ENCODE measurements at places on chromosomes 16 and 17. TPM values are rescaled to one million over a fixed set of nuclear protein-coding genes. Genes with fewer than 3 reads are reported as not detected.

The ADAMTS18 gene
- total RNA-seq, result 0.25 TPM

The ZNF624 gene
- 15.5 TPM for total RNA-seq

The SCGB1C2 gene
- total RNA-seq, result not detected

The IRF8 gene
- 7.6 TPM for total RNA-seq

The ACAP1 gene
- 7.6 TPM for total RNA-seq

The SPNS3 gene
- total RNA-seq, result not detected

The CHRNE gene
- total RNA-seq, result 0.98 TPM

The ASGR2 gene
- 2.7 TPM for total RNA-seq

The CDR2L gene
- total RNA-seq, result 13.5 TPM

The TMIGD1 gene
- total RNA-seq, result not detected

- H3K4me3 ChIP-seq, result no peak overlapping the region
- no peak overlapping the region for H3K27ac ChIP-seq
- H3K36me3 ChIP-seq, result no peaks in the 10 kb centered on the region
- no peaks in the 10 kb centered on the region for H3K27me3 ChIP-seq
Observed at GRCh38 chr16:48430890-48431289, 45.7 kb upstream of the SIAH1 start.

GRCh38 chr16:24624102-24624501 lies 84.7 kb downstream of the RBBP6 start:
- H3K36me3 ChIP-seq, result no peaks in the 10 kb centered on the region
- H3K4me3 ChIP-seq, result no peak overlapping the region
- no peak overlapping the region for H3K27ac ChIP-seq
- DNase-seq, result no peak

- H3K27ac ChIP-seq, result no peak overlapping the region
- no peaks in the 10 kb centered on the region for H3K27me3 ChIP-seq
- DNase-seq, result no peak
- H3K4me3 ChIP-seq, result no peak overlapping the region
Observed at GRCh38 chr17:82489851-82490511, 29.6 kb upstream of the FOXK2 start.

DNA sequence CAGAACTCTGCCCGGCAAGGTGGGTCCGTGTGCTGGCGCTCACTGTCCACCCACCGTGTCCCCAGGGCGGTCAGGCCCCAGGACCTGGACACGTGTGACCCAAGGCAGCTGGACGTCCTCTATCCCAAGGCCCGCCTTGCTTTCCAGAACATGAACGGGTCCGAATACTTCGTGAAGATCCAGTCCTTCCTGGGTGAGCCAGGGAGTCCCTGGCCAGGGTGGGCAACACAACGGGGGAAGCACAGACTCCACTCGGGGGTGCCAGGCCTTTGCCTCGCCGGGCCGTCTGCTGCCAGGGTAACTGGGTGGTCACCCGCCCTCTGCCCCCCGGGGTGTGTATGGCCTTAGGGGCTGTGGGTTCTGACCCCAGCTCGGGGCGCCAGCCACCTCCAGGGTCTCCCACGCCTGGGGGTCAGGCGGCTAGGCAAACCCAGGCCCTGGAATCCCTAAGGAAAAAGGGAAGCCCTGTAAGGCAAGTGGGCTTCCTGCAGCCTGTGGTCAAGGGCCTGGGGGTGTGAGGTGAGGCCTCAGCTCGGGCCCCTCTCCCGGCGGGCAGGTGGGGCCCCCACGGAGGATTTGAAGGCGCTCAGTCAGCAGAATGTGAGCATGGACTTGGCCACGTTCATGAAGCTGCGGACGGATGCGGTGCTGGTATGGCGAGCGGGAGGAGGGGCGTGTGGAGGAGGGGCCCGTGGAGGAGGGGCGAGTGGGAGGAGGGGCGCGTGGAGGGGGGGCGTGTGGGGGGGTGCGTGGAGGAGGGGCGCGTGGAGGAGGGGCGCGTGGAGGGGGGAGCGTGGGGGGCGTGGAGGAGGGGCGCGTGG lies 6.5 kb downstream of the MSLN start:
- no peak for DNase-seq
- H3K36me3 ChIP-seq, result no peaks in the 10 kb centered on the region
- no peaks in the 10 kb centered on the region for H3K4me1 ChIP-seq
- no peaks in the 10 kb centered on the region for H3K27me3 ChIP-seq

DNA sequence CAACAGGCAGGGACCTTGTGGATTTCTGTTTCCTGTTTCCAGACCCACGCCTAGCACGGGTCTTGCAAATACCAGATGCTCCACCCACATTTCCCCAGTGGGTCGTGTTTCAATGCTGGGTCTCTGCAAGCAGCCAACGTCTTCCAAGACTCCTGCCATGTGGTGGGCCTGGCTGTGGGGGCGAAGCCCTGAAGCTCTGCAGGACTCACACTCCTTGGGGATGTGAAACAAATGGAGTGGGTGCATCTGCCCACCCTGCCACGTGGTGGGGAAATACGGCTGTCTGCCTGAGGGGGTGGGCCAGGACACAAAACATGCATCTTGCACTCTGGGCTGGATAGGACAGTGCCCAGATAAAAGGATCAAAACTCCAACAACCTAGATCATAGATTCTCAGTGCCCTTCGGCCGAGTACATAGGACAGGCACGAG lies 32.6 kb downstream of the FA2H start:
- H3K27ac ChIP-seq, result no peak overlapping the region
- H3K4me1 ChIP-seq, result peaks cover 14% of the 10 kb centered on the region
- H3K27me3 ChIP-seq, result no peaks in the 10 kb centered on the region

- peak overlapping the region; percentile 31 for H3K27ac ChIP-seq
- no peak overlapping the region for H3K4me3 ChIP-seq
- peak; percentile 65 for DNase-seq
Observed at GRCh38 chr17:40598619-40599467, 33.6 kb upstream of the CCR7 start.

GRCh38 chr16:88415381-88415705 lies 32.6 kb downstream of the ZNF469 start:
- H3K4me3 ChIP-seq, result no peak overlapping the region
- no peaks in the 10 kb centered on the region for H3K4me1 ChIP-seq
- no peaks in the 10 kb centered on the region for H3K27me3 ChIP-seq

DNA sequence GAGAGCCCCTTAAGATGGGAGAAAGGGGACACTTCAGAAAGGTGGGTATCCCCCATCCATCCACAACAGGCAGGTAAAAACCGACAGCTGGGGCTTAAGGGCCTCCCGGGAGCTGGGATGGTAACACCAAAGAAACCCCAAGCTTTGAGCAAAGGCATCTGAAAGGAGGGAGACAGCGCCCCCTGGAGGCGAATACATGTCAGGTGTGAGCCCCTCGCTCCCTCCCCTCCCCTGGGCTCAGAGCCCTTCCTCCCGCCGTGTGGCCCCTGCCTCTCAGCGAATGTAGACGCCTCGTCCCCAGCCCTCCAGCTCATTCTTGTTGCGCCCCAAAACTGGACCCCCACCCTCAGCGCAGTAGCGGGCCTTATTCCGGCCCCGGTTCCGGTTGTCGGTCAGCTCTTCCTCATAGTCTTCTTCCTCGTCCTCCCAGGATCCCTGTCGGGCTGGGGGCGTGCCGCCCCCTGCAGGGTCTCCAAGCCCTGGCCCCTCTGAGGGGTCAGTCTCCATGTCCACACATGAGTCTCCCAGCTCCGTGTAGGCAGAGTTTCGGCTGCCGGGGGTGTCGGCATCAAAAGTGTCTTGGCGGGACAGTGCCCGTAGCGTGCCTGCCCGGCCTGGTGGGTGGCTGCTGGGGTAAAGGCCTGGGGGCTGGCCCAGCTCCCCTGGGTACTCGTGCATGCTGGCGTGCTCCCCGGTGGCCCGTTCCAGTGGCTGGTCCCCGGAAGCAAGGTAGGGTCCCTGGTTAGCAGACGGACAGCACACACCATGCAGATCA lies 9.1 kb upstream of the ARL5C start:
- no peaks in the 10 kb centered on the region for H3K4me1 ChIP-seq
- H3K36me3 ChIP-seq, result no peaks in the 10 kb centered on the region
- H3K4me3 ChIP-seq, result no peak overlapping the region
- DNase-seq, result no peak
- no peaks in the 10 kb centered on the region for H3K27me3 ChIP-seq
- H3K27ac ChIP-seq, result no peak overlapping the region

- H3K4me3 ChIP-seq, result peak overlapping the region; percentile 77
- H3K27me3 ChIP-seq, result no peaks in the 10 kb centered on the region
- peaks cover 31% of the 10 kb centered on the region for H3K4me1 ChIP-seq
- no peaks in the 10 kb centered on the region for H3K36me3 ChIP-seq
- peak overlapping the region; percentile 80 for H3K27ac ChIP-seq
Observed at GRCh38 chr17:75457047-75457654, 716 bp downstream of the TMEM94 start.

DNA sequence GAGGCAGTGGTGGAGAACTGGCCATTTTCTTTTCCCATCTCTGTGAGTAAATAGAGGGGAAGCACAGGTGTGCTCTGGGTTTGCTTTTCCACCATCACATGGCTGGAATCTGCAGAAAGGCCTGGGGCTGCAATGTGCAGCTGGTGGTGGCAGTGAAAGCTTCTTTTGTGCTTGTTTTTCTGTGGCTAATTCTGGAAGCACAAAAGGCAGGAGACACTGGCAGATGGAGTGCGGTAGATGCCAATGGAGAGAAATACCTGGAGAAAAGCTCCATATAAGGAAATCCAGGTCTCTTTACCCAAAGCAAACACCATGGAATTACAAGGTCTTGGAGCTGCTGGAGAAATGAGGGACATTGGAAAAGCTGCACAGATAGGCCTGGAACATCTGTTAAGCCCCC lies 146.9 kb downstream of the HAPSTR1 start:
- no peak overlapping the region for H3K27ac ChIP-seq
- H3K4me1 ChIP-seq, result no peaks in the 10 kb centered on the region
- no peak for DNase-seq
- H3K36me3 ChIP-seq, result no peaks in the 10 kb centered on the region
- no peaks in the 10 kb centered on the region for H3K27me3 ChIP-seq
- no peak overlapping the region for H3K4me3 ChIP-seq

DNA sequence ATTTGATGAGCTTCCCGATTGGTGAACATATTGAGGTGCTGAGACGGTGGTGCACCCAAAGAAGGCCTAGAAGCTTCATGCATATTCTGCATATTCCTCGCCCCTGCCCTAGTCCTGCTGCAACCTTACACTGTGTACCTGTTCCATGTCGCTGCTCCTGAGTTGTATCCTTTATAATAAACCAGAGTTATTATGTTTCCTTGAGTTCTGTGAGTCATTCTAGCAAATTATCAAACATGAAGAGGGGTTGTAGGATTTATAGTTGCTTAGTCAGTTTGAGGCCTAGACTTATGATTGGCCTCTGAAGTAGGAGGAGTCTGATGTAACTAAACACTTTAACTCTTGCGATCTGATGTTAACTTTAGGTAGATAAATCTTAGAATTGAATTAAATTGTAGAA lies 436.8 kb downstream of the CA10 start:
- no peak for DNase-seq
- no peak overlapping the region for H3K4me3 ChIP-seq
- H3K27ac ChIP-seq, result no peak overlapping the region
- no peaks in the 10 kb centered on the region for H3K36me3 ChIP-seq
- no peaks in the 10 kb centered on the region for H3K4me1 ChIP-seq

GRCh38 chr17:72613396-72613795 lies 479.1 kb downstream of the SLC39A11 start:
- DNase-seq, result no peak
- no peak overlapping the region for H3K4me3 ChIP-seq
- H3K27me3 ChIP-seq, result no peaks in the 10 kb centered on the region
- peaks cover 27% of the 10 kb centered on the region for H3K4me1 ChIP-seq

- no peaks in the 10 kb centered on the region for H3K4me1 ChIP-seq
- H3K36me3 ChIP-seq, result no peaks in the 10 kb centered on the region
- no peak overlapping the region for H3K4me3 ChIP-seq
- H3K27ac ChIP-seq, result no peak overlapping the region
- no peaks in the 10 kb centered on the region for H3K27me3 ChIP-seq
Observed at GRCh38 chr16:55082591-55082976, 151.9 kb downstream of the IRX5 start.

- no peak overlapping the region for H3K4me3 ChIP-seq
- no peaks in the 10 kb centered on the region for H3K27me3 ChIP-seq
- no peak for DNase-seq
- no peak overlapping the region for H3K27ac ChIP-seq
Observed at GRCh38 chr16:48496571-48497095, 111.4 kb upstream of the SIAH1 start.

- no peak within 1 kb of the TSS for H3K4me3 ChIP-seq
- H3K27ac ChIP-seq, result no peak within 1 kb of the TSS
- H3K4me1 ChIP-seq, result peaks cover 9% of the 10 kb centered on the region
- H3K36me3 ChIP-seq, result no peaks in the 10 kb centered on the region
Observed at GRCh38 chr17:74567397-74567796, at the start of gene CD300H. Gene CD300H, minus strand, starts transcription at chr17:74567509.

- H3K4me1 ChIP-seq, result no peaks in the 10 kb centered on the region
- DNase-seq, result no peak
- H3K36me3 ChIP-seq, result no peaks in the 10 kb centered on the region
- H3K27me3 ChIP-seq, result no peaks in the 10 kb centered on the region
- no peak overlapping the region for H3K4me3 ChIP-seq
Observed at GRCh38 chr16:61007694-61008093, 1028.5 kb downstream of the CDH8 start.

- no peak for DNase-seq
- H3K27ac ChIP-seq, result no peak overlapping the region
- no peaks in the 10 kb centered on the region for H3K36me3 ChIP-seq
- H3K4me3 ChIP-seq, result no peak overlapping the region
- H3K4me1 ChIP-seq, result no peaks in the 10 kb centered on the region
Observed at GRCh38 chr17:47741793-47742145, 8.7 kb downstream of the TBX21 start.

DNA sequence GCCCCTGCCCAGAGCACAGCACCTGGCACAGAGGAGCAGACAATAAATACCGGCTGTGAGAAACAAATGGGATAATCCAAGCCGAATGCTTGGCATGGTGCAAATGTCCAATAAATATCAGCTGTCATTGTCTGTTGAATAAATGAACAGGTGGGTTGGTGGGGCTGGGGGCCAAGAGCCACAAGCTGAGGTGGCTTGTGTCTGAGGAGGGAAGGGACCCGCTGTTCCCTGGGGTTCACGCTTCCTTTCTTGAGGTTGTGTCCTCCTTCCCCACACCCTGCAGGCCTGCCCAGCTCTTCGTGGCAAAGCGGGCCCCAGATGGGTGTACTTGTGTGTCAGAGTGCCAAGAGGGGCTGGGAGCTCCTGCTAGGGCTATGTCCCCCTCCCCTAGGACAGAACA lies 38.6 kb downstream of the ARHGAP27 start:
- DNase-seq, result no peak
- peaks cover 14% of the 10 kb centered on the region for H3K4me1 ChIP-seq
- H3K27me3 ChIP-seq, result no peaks in the 10 kb centered on the region
- no peak overlapping the region for H3K4me3 ChIP-seq
